Ovary (tissue), 10 donors: ENCODE measurements at places on chromosomes 5 and 9. TPM values are rescaled to one million over a fixed set of nuclear protein-coding genes. Genes with fewer than 3 reads are reported as not detected.

LCN12 gene
- total RNA-seq, result 19.2 TPM

ABITRAM gene
- total RNA-seq, result 7.0 TPM

- no peak for DNase-seq
Measured at GRCh38 chr9:135799261-135799660, 97.3 kb downstream of the KCNT1 start.

DNA sequence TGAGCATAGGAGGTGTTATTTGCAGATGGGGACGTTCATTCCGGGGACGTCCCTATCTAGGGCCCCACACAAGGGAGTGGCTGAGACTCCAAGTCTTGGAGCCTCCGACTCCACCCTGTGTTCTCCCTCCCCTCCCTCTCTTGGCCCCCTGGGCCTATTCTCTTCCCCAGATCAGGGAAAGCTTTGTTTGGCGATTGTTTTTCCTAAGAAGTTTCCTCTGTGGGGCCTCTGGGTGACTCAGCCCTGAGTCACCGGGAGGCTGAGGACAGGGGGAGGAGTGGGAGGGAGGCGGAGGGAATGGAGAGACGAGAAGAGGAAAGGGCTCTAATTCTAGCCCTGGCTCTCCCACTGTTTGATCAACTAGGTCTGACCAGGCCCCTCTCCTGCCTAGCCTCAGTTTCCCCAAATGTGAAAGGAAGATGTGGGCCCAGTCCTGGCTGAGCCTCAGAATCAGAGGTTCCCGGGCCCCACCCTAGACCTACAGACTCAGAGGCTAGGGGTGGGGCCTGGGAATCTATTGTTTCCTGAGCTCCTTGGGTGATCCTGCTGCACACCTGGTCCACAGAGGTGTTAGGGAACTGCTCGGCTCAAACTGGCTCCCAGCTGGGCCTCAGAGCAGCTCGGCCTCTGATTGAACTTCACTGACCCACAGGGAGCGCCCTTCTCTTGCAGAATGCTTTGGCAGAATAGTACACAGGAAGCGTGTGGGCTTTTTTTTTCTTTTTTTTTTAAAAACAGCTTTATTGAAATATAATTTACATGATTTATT is 19.2 kb downstream of the GSN start:
- DNase-seq, result peak; percentile 87

- peak; percentile 64 for DNase-seq
Measured at GRCh38 chr9:134544388-134545214, 97.0 kb upstream of the COL5A1 start.

PHYHD1 gene
- total RNA-seq, result 53.3 TPM

DNA sequence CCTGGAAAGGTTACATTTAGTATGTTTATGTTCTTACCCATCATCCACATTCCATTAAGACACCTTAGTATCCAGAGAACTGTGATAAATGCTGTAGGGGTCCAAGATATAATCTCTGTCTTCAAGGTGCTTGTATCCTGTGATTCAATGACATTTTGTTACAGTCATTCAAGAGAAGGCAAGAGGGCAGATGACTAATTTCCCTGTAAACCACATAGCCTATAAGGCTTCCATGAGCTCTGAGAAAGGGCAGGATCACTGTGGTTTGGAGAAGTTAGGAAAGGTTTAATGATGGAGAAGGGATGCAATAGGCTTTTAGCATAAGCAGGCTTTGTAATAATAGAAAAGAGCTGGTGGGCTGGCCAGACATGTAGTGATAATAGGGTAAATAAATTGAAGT is 40.0 kb downstream of the PAPPA start:
- DNase-seq, result no peak

RMRP gene
- total RNA-seq, result 27,726 TPM

- DNase-seq, result no peak
Measured at GRCh38 chr9:84519413-84519812, 150.1 kb upstream of the NTRK2 start.

- no peak for DNase-seq
Measured at GRCh38 chr5:32136342-32136741, 37.8 kb downstream of the GOLPH3 start.

DNA sequence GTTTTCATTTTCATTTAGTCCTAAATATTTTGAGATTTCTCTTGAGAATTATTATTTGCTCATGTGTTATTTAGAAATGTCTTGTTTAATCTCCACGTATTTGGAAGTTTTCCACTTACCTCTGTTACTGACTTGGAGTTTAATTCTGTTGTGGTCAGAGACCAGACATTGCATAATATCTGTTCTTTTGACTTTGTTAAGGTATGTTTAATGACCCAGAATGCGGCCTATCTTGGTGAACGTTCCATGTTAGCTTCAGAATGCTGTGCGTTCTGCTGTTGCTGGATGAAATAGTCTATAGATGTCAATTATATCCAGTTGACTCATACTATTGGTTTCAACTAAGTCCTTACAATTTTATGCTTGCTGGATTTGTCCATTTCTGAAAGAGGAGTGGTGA is 325.3 kb upstream of the TARS1 start:
- DNase-seq, result no peak

DNA sequence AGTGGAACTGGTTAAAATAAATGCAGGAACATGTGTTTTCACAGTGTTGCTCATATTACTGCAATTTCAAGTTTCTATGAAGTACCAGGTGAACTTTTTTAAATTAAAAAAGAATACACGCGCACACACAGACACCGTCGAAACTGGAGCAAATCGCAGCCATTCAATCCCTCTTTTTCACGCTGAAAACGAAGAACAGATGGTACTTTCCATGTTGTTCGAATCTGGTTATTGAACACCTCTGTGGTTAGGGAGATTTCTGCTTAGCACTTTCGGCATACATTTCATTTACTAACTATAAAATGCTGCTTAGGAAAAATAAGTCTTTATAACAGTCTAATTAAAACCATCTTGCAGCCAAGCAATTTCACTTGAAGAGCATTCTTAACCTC is 6.8 kb downstream of the ZNF608 start:
- no peak for DNase-seq

OSMR gene
- 48.9 TPM for total RNA-seq
